ENCODE measurements at places on chromosomes 7 and 10.

DNA sequence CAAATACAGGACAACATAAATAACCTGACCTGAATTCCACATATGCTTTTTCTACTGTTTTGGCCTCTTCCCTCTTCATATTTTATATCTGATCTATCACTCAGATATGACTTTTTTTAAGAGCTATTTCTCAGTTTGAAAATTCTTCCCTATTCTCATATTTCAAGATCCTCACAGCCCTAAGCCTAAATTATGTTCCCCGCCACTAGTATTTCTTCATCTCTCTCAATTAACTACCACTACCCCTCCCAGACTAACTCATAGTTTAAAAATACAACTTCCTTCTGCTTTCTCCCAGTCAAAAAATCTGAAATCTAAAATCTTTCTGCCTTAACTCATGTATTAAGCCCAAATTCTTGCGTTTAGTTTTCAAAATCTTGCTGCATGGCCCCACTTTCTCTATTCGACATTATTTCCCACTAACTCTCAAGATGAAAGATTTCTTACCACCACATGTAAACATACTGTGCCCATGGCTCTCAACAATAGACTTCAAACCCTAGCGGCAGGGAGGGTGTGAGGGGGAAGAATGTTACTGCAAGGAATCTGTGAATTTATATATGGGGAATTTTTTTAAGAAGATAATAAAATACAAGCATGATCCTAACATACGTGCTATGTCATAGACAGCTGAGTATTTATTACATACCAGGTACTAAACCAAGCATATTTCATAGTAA, 64.6 kb downstream of the TFEC start:
- DNase-seq: no peak

- no peak for DNase-seq
These were observed 112.3 kb downstream of the VWC2 start for GRCh38 chr7:49885593-49886285.

GRCh38 chr7:69438584-69439412, 159.5 kb upstream of the AUTS2 start:
- peak; percentile 71 for DNase-seq

DNA sequence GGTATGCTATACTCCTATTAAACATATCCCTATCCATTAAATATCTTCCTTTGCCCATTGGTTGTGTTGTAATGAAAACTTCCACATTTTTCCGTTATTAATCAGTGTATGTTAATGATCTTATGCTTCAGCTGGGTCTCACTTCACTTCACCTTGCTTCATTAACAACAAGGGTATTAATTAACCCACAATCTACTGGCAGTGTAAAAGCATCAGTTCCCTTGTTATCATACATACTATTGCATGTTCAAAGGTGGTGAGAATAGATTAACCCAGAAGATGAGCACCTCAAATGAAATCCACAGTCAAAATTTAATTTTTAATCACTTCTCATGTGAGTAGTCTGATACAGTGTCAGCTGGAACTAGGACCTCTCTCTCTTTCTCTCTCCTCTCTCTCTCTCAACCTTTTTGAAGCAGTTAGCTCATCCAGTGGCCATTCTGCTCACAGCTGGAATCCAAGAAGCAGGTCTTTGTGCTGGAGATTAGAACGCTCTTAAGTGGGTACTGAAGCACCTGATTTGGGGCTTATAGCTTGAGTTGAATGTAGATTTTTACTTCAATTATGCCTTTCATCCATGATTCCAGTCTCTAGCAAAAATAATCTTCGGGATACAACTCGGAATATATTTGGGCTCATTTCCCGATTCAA, 172.3 kb downstream of the RAPGEF5 start:
- DNase-seq: no peak

- no peak for DNase-seq
These were observed 32.8 kb upstream of the SFTPD start for GRCh38 chr10:79981450-79982361.

- DNase-seq: no peak
These were observed 27.2 kb upstream of the MNX1 start for GRCh38 chr7:157037635-157038034.
